H54 (cell line): ENCODE measurements at places on chromosomes 1 and 21.
A peak's percentile ranks its signal among the peaks of the same experiment; 100 is the strongest.

DNA sequence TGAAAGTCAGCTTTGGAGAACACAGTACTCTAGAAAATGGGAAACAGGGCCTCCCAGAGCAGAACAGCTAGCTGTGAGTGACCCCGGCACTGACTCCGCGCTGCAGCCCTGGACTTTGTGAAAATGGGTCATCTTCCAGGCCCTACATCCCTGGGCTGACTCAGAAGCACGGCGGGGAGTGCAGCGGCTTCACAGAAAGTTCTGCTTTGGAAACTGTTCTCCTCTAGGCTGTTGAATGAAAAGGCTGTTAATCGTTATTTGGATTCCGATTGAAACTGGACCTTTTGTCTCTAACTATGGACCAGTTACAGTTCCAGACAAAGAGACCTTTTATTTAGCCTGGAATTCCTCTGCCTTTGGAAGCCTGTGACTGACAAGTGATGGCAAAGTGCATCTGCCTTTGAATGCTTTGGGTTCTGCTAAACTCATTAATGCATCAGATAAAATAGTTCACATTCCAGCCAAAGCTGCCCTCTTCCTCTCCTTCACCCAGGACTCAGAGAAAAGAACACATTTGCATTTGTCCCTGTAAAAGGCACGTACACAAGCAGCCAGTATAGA lies 144.9 kb upstream of the HOOK1 start:
- peak; percentile 58 for DNase-seq

- no peak for DNase-seq
These were observed 49.3 kb downstream of the TGFB2 start for GRCh38 chr1:218394416-218394815.

DNA sequence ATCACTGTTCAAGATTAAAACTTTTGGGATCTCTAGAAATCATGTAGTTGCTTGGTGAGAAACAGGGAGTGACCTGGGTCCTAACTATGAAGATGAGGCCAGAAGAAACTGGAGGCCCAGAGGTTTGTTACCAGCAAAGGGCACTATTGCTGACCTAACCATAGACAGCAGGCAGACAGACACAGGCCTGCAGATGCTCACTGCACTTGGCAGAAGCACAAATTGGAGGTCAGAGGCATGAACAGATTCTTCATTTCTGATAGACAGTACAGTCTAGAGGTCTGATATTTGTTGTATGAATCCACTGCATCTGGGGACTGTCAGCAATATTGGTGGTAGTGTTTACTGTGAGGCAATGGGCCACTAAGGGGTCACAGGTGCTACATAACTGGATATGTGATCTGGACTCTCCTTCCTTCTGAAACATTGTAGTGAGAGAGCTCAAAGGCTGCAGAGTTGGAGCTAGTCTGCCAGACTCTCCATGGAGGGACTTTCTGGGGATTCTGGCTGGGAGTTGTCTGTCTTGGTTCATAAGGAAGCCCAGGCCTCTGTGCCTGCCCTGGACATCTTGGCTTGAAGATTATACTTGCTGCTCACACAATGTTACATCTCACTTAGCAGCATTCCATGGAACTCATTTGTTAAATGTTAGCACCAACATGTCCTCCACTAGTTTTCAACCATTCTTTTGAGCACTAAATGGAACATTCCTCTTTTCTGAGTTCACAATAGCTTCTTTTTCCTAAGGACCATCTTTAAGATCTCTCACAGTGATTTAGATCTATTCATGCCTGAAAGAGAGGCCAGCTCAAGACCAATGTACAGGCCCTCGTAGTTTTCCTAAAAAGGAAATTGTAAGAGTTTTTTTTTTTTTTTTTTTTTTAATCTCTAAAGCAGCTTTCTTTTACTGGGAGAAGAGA lies 26.9 kb upstream of the CCN1 start:
- no peak for DNase-seq

- no peak for DNase-seq
These were observed 195.0 kb upstream of the RGS18 start for GRCh38 chr1:191963286-191963685.

- DNase-seq, result no peak
These were observed 27.5 kb downstream of the CTH start for GRCh38 chr1:70438529-70438928.

- DNase-seq, result no peak
These were observed 27.2 kb downstream of the MX1 start for GRCh38 chr21:41453198-41453597.

DNA sequence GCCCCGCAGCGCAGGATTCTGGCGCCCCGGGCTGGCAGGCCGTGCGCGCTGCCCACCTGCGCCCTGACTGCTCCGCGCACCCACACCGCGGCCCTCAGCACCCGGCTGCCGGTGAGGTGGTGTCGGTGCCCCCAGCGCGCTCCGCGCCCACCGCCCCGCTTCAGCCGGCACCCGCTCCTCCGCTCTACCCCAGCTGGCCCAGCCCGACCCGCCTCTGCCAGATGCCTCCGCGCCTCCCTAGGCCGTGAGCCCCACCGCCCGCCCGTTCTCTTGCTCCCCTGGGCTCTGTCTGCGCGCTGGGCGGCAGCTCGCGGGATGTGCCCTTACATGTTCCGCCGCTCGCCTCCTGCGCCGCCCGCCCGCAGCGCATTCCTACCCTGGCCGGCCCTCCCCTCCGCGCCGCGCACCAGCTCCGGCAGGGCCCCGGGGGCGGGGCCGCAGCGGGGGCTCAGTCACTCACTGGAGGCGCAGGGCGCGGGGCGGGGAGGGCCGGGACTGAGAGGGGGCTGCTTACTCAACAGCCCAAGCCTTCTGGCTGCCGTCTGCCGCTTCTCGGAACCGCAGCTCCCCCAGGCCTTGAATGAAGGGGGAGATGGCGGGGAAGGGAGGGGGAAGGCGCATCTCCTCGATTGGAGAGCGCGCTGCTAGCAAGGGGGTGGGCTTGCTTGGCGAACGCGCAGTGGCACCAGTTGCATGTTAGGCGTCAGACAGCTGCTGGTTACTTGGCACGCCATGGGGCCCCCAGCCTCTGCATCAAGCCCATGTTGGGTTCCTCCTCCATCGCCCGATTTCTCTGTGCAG lies at the start of gene PHLDA3:
Gene PHLDA3 (minus strand): TSS at position 345 of the 801 bp plus-strand sequence. CDS start 402 bp downstream, outside the sequence.
- peak; percentile 82 for DNase-seq

GRCh38 chr1:167095368-167095767 lies 1.5 kb downstream of the STYXL2 start:
- no peak for DNase-seq

- DNase-seq, result no peak
These were observed 59.9 kb downstream of the CLEC20A start for GRCh38 chr1:178436899-178437298.

DNA sequence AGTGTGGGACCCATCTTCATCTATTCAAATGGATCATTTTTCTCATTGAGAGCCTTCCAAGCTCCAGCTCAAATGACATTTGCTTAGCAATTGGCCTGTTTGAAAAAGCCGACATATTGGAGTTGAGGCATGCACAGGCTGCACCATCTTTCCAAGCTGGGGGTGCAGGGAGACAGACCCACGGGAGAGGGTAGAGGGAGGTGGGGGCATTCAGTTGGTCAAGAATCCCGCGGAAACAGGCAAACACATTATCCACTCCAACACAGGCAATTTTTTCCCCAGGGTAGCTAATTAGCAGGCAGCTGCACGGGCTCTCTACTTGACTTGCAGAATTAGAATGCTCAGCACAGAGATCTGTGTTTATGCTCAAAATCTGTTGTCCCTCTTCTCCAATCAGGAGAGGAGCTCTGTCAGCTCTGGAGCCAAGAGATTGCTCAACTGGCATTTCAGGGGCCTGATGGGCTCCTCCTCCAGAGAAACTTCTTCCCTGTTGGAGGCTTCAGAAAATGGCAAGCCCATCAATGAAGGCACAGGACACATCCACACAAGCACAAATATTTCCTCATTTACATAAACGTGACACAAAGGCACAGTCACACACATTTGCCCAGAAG lies 267.8 kb downstream of the FOXD2 start:
- no peak for DNase-seq

DNA sequence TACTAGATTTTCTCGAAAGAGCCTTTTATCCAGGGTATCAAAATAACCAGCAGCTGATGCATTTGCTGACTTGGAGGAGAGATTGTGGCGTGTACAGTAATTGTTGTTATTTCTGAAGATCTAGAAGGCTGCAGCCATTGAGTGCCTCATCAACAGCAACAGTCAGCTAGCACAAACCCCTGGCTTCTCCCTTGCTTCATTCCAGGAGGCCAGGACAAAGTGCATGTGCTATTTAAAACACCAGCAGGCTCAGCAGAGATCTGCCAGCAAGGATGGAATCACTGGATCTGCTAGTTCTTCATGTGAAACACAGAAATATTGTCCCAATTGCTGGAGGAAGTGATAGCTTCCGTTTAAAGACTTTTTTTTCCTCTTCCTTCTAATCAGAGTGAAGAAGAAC lies 2.8 kb upstream of the NGF start:
- no peak for DNase-seq

DNA sequence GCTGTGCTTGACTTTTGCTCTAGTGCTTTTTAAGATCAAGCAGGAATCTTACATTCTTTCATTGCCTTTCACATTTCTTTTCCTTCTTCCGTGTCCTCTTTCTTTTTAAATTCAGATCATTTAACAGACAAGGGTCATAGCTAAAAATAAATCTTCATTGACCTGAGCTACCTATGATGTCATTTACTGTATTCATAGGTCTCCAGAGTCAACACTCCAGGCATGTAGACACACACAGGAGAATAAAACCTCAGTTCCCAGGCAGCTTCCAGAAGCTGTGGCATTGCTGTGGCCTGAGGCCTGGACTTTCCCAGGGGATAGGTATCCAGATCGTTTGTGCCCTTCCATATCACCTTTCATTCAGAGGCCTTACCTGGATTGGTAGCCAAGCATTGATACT lies 38.5 kb upstream of the ENAH start:
- DNase-seq, result no peak

- DNase-seq, result no peak
These were observed 8.0 kb downstream of the MED8 start for GRCh38 chr1:43381612-43382011.

DNA sequence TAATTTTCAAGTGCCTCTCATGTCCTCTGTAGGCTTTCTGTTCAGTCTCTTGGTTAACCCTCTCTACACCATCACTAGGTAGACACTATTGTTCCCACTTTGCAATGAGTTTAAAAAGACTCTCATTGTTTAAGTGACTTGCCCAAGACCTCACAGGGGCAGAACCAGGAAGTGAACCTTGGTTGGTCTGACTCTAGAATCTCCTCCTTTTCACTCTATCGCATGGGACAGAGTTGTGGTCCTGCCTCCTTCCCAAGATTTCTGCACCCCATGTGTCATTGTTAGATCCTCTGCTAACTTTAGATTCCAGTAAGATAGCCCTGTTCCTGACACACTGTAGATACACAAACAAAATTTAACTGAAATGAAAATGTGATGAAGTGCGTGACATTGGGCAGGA lies 481.7 kb upstream of the USP24 start:
- no peak for DNase-seq

DNA sequence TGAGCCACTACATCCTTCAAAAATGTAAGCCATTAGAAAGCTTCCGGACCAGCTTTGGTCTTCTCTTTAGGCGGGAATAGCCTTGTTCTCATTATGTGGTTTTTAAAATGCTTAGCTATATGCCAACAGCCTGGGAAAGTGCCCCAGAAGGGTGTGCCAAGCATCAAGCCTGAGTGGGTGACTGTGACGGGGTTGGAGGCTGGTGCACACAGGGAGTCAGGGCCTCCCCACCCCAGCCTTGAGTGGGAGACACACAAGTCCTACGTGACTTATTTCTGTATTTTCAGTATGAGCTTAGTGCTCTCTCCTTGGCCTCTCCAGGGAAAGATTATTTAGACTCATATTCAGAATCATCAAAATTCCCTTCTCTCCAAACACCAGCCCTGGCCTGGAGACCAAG lies 9.8 kb downstream of the UBASH3A start:
- no peak for DNase-seq

- no peak for DNase-seq
These were observed 1.2 kb downstream of the FGGY start for GRCh38 chr1:59298026-59298583.

GRCh38 chr21:43916691-43917514 lies 51.9 kb downstream of the AGPAT3 start:
- DNase-seq, result no peak

DNA sequence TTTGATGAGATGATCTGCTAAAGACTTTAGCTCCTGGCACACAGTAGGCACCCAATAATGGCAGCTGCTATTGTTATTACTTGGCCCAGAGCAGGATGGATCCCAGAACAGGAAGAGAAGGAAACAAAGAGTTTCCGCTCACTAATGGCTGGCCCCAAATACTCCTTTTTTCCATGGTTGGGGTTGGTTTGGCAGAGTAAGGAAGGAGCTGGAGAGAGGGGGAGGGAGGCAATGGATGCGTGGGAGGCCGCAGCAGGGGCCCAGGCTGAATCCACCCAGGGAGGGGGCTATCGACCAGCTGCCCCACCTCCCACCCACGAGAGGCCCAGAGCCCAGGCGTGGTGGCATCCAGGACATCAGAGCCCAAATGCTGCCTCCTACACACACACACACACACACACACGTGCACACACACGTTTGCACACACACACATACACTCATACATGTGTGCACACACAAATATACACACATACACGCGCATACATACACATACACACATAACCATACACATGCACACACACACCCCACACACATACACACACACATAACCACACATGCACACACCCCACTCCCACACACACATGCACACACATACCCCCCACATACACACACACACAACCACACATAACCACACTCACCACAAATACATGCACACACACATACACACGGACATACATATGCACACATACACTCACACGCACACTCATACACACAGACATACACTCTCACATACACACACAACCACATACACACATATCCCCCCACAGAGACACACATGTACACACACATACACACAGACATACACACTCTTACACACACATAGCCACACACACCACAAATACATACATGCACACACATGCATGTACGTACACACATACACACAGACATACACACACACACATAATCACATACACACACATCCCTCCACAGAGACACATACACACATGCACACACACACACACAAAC lies 25.2 kb downstream of the C1QB start:
- no peak for DNase-seq

DNA sequence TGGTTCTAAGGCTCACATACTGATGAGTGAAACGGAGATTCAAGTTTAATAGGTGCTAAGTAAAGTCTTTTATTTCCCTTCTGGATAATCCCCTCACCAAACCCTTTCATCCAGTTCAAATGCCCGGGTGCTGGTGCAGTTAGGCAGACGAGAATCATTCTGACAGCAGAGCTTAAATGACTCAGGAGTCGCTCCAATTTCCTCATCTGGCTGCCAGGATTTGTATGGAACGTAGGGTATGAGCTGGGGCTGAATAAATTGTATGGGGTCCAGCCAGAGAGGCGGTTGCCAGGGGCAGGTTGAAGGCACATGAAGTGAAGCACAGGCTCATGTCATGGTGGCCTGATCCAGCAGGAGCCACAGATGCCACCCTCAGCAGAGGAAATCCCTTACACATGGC lies 76.0 kb downstream of the PAPPA2 start:
- DNase-seq, result no peak

DNA sequence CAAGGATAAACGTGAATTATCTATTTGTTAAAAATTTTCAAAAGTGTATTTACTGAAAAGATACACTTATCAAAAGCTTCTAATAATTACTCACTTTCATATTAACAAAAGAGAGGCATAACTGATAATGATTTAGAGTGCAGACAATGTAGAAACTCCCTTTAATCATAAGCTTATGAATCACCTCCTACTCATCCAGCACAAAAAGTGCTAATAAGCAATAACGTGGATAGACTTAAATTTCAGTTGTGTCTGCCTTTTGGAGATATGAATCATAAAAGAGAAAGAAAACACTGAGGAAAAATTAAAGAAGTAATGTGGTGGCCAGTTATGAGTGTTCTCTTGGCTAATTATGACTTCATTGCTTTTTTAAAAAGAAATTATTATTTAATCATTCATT lies 827.6 kb upstream of the B3GALT2 start:
- no peak for DNase-seq

- no peak for DNase-seq
These were observed 37.0 kb downstream of the TBCE start for GRCh38 chr1:235404190-235404589.
